IPS-NIHi11 (cell line): ENCODE measurements at places on chromosomes 6 and 20.
A peak's percentile ranks its signal among the peaks of the same experiment; 100 is the strongest.

DNA sequence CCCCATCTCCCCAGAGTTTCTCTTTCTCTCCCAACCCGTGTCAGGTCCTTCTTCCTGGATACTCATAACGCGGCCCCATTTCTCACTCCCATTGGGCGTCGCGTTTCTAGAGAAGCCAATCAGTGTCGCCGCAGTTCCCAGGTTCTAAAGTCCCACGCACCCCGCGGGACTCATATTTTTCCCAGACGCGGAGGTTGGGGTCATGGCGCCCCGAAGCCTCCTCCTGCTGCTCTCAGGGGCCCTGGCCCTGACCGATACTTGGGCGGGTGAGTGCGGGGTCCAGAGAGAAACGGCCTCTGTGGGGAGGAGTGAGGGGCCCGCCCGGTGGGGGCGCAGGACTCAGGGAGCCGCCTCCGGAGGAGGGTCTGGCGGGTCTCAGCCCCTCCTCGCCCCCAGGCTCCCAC is at the start of gene HLA-F:
HLA-F (plus strand) TSS at position 173 of the 404 bp plus-strand sequence; CDS start at position 203, 30 bp downstream.
- peak; percentile 89 for DNase-seq

- DNase-seq = no peak
Observed at GRCh38 chr20:5751856-5752255, 1.7 kb downstream of the SHLD1 start.

DNA sequence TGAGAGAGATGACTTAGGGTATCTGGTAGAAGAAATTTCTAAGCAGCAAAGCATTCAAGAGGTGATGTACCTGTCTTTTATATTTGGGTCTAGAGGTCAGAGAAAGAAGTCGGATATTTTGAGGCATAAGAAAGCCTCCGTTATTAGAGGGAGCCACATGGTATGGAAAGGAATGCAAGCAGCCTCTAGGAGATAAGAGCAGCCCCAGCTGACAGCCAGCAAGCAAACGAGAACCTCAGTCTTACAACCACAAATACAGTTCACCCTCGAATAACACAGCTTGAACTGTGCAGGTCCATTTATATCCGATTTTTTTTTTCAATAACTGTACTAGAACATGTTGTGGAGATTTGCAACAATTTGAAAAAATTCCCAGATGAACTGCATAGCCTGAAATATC is 190.7 kb upstream of the VGLL2 start:
- DNase-seq = no peak

GRCh38 chr6:49743429-49743828 is 759 bp downstream of the CRISP3 start:
- DNase-seq = no peak

- DNase-seq = no peak
Observed at GRCh38 chr6:41878961-41879405, 16.2 kb downstream of the USP49 start.
